ENCODE measurements at places on chromosomes 4 and X.

DNA sequence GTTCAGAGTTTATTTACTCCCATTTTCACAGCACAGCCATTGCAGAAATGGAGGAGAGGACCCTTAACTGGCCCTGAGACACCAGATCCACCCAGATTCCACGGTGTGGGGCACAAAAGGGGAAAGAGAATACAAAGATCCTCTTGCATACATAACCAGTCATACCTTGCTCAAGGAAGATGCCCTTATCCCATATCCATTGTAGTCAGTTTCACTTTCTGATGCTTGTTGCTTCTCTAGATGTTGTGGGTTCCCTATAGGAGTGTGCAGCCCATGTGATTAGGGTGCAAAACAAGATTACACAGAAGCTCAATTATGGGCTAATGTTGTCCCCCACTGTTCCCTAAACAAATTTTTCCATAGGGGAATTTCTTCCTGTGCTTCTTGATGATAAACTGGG, 1309.0 kb upstream of the PABPC4L start:
- no peak for DNase-seq

GRCh38 chrX:145630806-145631435, 186.7 kb upstream of the SLITRK2 start:
- no peak for DNase-seq

- DNase-seq, result no peak
Measured at GRCh38 chrX:141185366-141185765, 8.4 kb upstream of the LDOC1 start.

- no peak for DNase-seq
Measured at GRCh38 chr4:127012549-127012948, 620.2 kb upstream of the INTU start.

GRCh38 chr4:183413234-183414200, 30.9 kb upstream of the CDKN2AIP start:
- DNase-seq, result no peak
